Activated T-helper 2 cell treated with anti-CD3 and anti-CD28 coated beads, Interferon-gamma antibody, Interleukin-2, Interleukin-4, amounts not matched to agents 10 μg/mL and 5 μg/mL and 100 μg/mL, durations not matched to agents 14 hours and 24 hours and 36 hours (primary cell): ENCODE measurements at places on chromosomes 1 and 21.

GRCh38 chr1:24179251-24179840 lies 7.7 kb downstream of the IFNLR1 start:
- no peak for DNase-seq

- no peak for DNase-seq
Observed at GRCh38 chr1:224684979-224685425, 68.9 kb downstream of the CNIH3 start.

DNA sequence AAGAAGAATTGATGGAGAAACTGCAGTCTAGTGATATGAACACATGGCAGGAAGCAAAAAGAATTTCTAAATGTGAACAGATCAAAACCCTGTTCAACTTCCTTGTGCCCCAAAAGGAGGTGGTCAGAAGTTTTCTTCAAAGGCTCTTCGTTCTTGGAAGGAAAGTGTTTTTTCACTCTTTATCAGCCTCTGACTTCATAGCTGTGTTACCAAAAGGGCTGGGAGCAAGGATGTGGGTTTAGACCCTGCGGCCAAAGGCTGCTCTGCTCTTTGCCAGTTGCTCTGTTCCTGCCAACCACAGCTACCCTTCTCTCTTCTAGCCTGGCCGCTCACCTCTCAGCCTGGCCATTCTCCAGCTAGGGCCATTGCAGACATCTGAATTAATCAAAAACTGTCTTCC lies 53.8 kb downstream of the PTGER3 start:
- DNase-seq, result no peak

GRCh38 chr1:65483993-65484754 lies 63.7 kb downstream of the LEPR start:
- DNase-seq, result no peak

- no peak for DNase-seq
Observed at GRCh38 chr1:155049651-155050559, 1.2 kb upstream of the ADAM15 start.

GRCh38 chr1:60149251-60149650 lies 75.7 kb upstream of the C1orf87 start:
- no peak for DNase-seq

GRCh38 chr21:44349847-44350772 lies 3.3 kb upstream of the TRPM2 start:
- DNase-seq, result no peak
